ENCODE measurements at places on chromosomes 6 and 20.

GRCh38 chr6:137737836-137738596, 129.0 kb upstream of the TNFAIP3 start:
- DNase-seq: no peak

DNA sequence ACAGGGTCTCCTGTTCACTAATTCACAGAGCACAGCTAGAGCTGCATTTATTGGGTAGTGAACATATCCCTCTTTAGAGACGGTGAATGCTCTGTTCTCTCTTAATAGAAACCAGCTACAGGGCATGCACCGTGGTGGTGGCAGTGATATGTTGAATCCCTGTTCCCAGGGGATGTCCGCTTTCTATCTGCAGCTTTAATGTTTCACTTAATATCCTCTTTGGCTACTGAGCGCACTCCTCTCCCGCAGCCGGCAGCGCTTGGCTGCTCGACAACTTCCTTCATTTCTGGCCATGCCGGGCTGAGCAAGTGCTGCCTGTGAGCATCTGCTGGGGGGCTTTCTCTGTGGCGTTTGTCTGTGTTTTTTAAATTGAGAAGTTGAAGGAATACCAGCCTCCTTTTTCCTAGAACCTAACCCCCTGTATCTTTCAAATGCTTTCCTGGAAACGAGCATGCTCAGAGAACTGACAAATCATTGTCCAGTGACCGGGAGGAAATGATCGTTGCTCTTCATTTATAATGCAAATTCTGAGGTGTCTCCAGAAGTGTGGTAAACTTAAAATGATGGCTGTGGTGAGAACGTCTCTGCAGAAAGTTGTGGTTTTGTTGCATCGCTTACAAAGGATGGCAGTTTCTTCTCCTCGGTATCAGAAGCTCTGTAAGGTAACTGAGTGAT, 297.9 kb downstream of the UTRN start:
- DNase-seq: peak; percentile 4

DNA sequence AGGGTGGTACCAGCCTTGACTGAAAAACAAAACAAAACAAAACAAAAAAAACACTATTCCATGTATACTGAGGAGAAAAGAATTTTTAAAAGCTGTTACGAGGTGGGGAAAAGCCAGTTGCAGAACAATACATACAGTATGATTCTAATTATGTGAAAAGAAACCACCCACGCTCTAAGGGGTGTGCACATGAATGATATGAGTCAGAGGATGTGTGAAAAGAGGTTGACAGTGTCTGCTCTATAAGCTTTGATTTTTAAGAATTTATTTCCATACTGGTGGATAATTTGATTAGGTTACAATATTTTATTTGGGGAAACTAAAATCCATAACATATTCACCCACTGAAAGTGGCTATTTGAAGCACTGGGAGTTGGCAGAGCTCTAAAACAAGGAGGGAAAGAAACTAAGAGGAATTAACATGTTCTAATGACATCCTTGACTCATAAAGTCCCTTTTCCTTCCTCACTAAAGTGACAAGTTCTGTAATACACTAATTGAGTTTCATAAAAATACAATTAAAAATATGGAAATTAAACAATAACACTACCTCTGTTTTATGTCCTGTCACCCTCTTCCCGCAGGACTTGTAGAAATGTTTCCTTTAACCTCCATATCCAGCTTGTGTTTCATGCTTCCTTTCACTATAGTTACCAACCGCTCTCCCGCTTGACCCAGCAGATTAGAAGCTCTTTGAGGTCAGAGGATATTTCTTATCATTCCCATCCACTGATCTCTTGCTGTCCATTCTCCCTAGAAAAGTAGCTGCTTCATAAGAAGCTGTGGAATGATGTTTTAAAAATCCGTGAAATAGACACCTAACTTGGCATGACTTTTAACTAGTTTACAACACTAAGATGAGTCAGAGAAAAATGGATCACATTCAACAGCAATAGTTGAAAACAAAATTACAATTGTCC, 118.6 kb upstream of the CCDC28A start:
- DNase-seq: no peak

GRCh38 chr20:677957-678356, 2.4 kb upstream of the SCRT2 start:
- no peak for DNase-seq

- DNase-seq: no peak
Observed at GRCh38 chr6:166621114-166621540, 5.9 kb downstream of the RPS6KA2 start.

GRCh38 chr6:71395731-71396409, 107.3 kb downstream of the OGFRL1 start:
- DNase-seq: no peak

DNA sequence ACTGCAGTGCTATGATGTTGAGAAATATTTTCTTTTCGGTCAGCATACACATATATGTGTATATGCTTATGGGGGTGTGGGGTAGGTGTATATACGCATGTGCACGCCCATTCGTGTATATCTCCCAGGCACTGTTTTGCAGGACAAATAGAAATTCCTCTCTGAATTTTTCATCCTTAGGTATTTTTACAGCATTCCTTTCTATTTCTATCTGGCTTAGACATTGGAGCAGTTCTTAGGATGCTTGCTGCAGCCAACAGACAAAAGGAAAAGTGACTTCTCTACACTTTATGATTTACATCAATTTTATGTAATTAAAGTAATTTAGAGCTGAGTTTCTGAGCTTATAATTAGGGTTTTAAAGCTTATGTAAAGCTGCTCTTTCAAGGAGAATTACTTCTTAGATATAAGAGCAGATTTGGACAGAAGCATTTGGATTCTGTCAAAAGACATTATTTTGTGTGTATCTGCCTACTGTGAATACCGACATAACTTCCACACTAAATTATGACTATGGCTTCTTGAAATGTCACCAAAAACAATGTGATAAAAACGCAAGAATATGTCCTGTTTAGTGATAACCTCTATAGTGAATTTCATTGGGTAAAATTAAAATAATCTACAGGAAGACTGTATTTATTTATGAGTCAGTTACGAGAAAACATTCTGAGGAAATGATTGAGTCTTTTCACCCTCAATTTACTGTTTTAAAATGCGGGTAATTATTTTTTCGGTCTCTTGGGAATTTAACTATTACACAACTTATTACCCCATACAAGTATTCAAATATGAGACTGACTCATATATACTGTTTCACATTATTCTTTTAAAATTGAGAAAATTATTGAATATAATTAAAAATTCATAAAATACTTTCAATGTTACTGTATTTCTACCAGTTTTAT, 21.3 kb upstream of the CEP43 start:
- DNase-seq: no peak

GRCh38 chr6:146981981-146982380, 222.2 kb upstream of the STXBP5 start:
- DNase-seq: no peak

DNA sequence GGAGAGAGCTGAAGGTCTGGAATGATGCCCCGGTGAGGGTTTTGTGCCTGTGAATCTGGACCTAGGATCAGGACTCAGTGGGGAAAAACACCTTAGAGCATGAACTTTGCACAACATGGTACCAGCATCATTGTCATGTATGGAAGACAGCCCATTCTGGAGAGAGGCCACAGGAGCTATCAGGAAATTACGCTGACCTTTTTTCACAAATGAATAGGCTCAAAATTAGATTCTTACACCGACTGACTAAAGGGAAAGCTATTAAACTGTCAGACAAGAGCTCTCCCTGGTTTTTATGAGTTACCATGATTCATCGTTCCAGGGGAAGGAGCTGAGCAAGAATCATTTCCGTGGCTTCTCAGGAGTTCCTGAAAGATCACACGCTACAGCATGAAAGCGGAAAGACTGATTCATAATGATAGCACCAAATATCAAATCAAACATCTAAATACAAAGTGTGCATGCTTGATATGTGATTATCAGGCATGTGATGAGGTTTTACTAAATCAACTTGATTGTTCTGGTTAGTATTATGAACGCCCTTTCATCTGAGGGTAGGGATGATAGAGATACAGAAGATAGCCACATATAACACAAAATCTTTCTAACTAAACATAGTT, 224.9 kb upstream of the SMLR1 start:
- no peak for DNase-seq

DNA sequence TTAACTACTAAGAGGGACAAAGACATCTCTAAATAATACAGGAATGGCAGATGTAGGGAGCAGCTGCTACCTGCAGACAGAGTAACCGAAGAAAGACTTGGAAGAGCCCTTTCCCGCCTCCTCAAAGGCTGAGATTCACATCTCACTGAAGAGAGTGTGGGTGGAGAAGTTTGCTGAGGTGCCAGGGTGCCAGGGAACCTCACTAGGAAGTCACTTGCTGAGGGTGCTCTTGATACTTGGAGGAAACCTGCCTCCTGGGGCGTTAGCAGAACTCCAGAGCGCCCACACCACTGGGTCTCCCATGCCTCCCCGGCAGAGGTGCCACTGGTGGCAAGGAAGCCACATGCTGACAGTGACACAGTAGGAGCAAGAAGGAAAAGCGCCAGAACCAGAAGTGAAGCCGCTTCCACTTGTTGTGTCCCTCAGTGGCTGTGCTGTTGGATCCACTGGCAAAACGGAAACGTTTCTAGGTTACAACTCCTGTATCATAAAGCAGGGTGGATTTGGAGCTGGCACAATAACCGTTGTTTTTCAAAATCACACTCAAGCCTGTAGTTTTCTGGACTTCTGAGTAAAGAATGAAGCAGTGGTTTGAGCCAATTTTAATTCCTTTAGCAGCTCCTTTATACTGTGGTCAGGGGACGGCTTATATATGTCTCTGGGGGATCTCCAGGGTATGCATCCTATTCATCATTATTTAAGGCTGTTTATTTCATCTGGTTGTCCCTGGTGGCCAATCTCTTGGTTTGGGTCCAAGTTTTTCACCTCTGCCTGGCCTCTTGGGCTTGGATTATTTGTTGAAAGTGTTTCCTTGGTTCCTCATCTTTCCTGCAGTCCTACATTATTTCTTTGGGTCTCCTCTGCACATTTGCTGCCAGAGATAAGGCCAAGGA, 64.5 kb downstream of the CDC5L start:
- DNase-seq: no peak

DNA sequence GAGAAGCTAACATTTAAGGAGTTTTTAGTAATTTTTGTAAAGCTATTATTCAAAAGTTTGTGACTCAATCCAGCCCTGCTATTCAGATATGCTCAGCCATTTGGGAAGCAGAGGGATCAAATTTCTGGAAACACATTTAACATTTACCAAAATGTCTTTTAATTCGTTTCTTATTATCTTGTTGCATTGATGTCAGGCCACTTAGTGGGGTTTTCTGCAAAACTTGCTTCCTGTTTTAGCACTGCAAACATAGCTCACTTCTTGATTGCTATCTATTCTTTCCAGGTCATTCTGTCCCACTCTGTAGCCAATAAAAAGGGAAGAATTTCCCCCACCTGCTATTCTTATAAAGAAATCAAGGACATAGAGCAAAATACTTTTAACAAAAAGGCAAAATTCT, 176.9 kb upstream of the SUPT3H start:
- DNase-seq: no peak

DNA sequence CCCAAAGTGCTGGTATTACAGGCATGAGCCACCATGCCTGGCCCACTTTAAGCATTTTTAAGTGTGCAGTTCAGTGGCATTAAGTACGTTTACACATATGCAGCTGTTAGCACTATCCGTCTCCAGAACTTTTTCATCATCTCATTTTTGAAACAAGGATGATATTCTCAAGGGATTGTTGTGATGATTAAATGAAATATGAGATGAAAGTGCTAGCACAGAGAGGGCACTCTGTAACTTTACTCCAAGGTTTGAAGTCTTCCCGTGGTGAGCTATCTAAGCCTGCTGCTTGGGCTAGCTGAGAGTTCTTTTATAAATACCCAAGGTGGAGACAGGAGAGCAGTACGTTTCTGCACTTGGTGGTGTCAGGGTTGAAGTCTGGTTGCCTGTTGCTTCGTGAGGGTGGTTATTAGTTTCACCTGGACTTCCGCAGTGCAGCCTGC, 6.6 kb downstream of the TM9SF4 start:
- DNase-seq: no peak

- no peak for DNase-seq
Observed at GRCh38 chr20:15637950-15638754, 935.1 kb downstream of the KIF16B start.

DNA sequence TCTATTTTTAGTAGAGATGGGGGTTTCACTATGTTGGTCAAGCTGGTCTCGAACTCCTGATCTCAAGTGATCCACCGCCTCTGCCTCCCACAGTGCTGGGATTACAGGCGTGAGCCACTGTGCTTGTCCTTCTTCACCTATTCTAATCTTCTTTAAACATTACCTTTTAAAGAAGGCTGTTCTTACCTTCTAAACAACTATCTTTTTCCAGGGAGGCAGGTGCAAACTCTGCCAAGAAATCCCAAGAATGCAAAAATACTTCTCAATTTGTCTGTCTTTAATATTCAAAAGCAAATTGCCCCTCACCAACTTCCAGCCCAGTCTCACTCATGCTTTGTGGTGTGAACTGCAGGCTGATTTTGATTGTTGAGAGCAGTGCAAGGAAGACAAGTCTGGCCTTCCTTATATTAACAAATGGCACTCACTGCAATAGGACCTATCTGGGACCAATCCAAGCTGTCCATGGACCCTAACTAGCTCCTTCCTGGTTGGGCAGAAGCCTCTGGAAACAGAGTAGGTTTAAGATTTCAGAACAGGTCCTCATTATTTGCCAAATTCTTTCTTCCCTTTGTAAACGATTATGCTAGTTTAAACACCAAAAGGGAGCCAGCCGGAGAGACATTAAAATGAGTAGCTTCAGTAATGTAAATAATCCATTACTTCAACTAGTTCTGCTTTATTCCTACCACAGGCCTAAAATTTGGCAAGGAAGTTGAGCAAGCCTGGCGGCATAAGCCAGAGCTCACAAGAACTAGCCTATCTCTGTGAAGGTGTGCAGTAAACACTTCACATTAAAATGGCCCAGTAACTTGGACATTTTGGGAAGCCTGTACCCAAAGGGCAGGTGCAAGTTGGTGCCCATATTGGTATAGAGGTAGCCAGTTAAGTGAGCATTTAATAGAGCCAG, 1.6 kb downstream of the SCAND1 start:
- no peak for DNase-seq

- no peak for DNase-seq
Observed at GRCh38 chr6:22880686-22881433, 311.5 kb downstream of the HDGFL1 start.

DNA sequence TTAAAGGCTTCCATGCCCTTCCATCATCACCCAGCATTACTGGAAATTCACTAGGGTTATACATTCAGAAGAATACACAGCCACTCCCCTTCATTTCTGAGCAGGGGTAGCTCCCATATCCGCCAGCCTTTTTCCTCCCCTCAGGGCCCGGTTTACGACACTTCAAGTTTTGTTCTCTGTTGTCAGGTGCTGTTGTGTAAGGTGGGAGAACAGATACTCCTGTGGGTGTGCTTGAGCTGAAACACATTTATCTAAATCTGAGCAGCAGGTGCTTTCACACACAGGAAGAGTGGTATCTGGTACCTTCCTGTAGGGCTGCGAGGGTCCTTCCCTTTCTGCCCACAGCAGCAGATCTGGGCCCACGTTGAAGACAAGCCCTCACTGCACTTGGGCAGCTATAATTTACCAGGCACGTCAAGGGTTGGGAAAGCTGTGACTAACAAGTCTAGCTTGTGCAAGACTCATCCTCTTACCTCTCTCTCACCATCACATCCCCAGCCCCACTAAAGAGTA, 215.8 kb upstream of the RREB1 start:
- no peak for DNase-seq

Data from stimulated activated CD8-positive, alpha-beta memory T cell treated with anti-CD3 and anti-CD28 coated beads, Interleukin-2, amount 100 ng/mL, for 1 hour (primary cell).